ENCODE measurements at places on chromosomes 7 and 10. TPM values are rescaled to one million over a fixed set of nuclear protein-coding genes. Genes with fewer than 3 reads are reported as not detected.

The FOXP2 gene
- total RNA-seq = not detected

The GPR85 gene
- total RNA-seq = not detected

The ERCC6 gene
- total RNA-seq = 43.0 TPM

The GRM8 gene
- not detected for total RNA-seq

The MAT1A gene
- not detected for total RNA-seq

The ATP6V0A4 gene
- total RNA-seq = 0.86 TPM

The GSAP gene
- total RNA-seq = 2.5 TPM

The KCND2 gene
- 0.17 TPM for total RNA-seq

The HDAC9 gene
- 6.8 TPM for total RNA-seq

The MACROH2A2 gene
- total RNA-seq = 103 TPM

The CFAP46 gene
- total RNA-seq = not detected

The TFR2 gene
- total RNA-seq = not detected

The FIS1 gene
- 199 TPM for total RNA-seq
